Stimulated activated memory B cell treated with anti-CD40 and anti-IgM and Interleukin-4, amounts not matched to agents 10 μg/mL and 1 μg/mL and 100 μg/mL, for 72 hours (primary cell): ENCODE measurements at places on chromosomes 13 and 19.

GRCh38 chr19:41587101-41587837 lies 11.3 kb downstream of the CEACAM21 start:
- no peak for ATAC-seq

- no peak for ATAC-seq
Measured at GRCh38 chr13:59621773-59622172, 542.0 kb downstream of the DIAPH3 start.

- no peak for ATAC-seq
Measured at GRCh38 chr19:47021536-47022139, 2.0 kb downstream of the NPAS1 start.

- no peak for ATAC-seq
Measured at GRCh38 chr13:107574517-107575210, 640.7 kb downstream of the LIG4 start.

GRCh38 chr13:23701636-23702035 lies 131.4 kb downstream of the TNFRSF19 start:
- ATAC-seq = no peak

- ATAC-seq = peak; percentile 86
Measured at GRCh38 chr13:27259831-27260230, 8.5 kb downstream of the RPL21 start.

- no peak for ATAC-seq
Measured at GRCh38 chr13:98571955-98572662, 4.8 kb downstream of the STK24 start.

GRCh38 chr13:36405151-36405550 lies 27.1 kb upstream of the CCNA1 start:
- no peak for ATAC-seq

- no peak for ATAC-seq
Measured at GRCh38 chr19:6343462-6343861, 10.1 kb upstream of the ACER1 start.

- no peak for ATAC-seq
Measured at GRCh38 chr19:55091126-55091910, 15.6 kb downstream of the EPS8L1 start.

DNA sequence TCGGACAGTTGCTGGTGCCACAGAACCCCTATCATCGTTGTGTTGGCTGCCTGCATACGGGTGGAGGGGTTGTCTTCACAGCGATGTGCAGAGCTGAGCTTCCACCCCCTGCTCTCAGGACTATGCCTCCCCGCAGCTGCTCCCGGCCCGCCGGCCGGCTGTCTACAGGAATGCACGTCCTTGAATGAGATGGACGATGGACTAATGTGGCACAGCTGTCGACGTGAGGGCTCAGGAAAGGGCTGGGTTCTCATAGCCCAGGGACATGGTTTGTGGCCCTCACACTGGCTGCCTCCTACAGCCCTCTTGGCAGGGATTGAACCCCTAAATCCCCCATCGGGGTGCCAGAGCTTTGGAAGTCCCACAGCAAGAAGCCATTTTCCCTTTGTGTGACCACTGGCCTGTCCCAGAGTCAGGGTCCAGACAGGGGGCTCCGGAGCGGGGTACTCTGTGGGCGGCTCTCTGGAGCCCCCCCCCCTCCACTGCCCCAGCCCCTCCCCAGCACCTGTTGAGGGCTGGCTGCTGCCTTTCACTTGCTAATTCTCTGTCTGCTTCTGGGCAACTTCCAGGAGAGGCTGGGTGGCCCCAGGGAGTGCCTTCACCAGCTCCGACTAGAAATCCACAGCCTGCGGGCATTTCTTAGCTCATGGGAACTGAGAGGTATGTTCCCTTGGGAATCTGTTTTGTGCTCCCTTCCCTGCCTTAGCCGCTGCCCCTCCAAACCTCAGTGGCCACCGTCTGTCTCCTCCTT lies 40.2 kb downstream of the TSSK6 start:
- no peak for ATAC-seq

GRCh38 chr19:48398375-48399235 lies 5.1 kb downstream of the GRIN2D start:
- ATAC-seq = peak; percentile 79

DNA sequence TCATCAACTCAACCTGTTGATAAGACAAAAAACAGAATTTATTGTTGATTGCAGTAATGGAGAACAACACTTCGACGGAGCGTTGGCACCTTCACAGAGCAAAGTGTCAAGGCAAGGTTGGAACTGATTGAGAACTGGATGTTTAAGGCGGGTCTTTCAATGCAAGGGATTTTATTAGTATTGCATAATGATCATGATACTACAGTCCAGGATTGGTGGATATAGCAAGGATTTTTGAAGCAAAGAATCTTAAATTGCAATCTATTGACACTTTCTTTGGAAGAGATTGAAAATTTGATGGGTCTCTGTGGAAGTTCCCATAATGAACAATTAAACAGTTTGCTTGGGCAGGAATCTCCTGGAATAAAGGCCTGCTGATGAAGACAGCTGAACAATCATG lies 632 bp upstream of the ZNF235 start:
- ATAC-seq = no peak

GRCh38 chr13:110702591-110703526 lies 3.1 kb downstream of the CARS2 start:
- ATAC-seq = no peak

- ATAC-seq = no peak
Measured at GRCh38 chr13:110640591-110641029, 25.3 kb downstream of the NAXD start.

GRCh38 chr13:75762955-75763354 lies 126.8 kb downstream of the LMO7 start:
- ATAC-seq = no peak

- ATAC-seq = no peak
Measured at GRCh38 chr13:27704681-27705080, 83.0 kb downstream of the POLR1D start.

DNA sequence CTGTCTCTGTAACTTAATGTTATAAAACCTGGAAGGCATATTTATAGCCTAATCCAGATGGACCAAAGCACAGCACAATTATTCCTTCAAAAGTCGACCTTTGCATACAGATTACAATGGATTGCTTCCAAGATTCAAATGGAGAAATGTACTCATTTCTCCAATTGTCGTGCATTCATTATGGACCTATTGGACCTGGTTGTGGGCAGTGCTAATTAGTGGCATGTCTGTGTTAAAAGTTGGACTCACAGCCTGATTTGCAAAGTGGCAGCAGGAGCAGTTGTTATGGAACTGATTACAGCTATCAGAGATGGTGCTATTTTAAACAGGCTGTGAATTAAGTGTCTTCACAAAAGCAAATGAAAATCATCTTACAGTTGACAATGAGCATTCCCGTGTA lies 1529.3 kb upstream of the SLC10A2 start:
- ATAC-seq = no peak

DNA sequence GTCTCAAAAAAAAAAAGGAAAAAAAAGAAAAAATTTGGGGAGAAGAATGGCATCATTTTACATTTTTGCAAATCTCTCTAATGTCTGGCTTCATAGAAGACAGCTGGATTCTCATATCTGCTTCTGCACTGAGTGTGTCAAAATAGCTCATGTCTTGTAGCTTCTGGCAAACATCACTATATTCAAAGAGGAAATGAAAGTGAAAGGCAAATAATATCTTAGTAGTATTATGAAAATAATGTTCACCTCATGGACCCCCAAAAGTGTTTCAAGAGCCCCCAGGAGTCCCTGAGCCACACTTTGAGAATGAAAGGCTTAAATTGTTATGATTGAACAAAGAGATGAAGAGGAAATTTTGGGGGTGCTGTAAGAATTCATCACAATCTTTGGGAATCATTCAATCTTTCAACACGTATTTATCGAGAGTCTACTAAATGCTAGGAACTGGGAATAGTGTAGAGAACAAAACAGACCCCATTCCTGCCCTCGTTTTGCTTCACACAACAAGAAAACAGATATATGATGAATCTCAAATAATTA lies 1.2 kb upstream of the SLC6A16 start:
- ATAC-seq = peak; percentile 81

DNA sequence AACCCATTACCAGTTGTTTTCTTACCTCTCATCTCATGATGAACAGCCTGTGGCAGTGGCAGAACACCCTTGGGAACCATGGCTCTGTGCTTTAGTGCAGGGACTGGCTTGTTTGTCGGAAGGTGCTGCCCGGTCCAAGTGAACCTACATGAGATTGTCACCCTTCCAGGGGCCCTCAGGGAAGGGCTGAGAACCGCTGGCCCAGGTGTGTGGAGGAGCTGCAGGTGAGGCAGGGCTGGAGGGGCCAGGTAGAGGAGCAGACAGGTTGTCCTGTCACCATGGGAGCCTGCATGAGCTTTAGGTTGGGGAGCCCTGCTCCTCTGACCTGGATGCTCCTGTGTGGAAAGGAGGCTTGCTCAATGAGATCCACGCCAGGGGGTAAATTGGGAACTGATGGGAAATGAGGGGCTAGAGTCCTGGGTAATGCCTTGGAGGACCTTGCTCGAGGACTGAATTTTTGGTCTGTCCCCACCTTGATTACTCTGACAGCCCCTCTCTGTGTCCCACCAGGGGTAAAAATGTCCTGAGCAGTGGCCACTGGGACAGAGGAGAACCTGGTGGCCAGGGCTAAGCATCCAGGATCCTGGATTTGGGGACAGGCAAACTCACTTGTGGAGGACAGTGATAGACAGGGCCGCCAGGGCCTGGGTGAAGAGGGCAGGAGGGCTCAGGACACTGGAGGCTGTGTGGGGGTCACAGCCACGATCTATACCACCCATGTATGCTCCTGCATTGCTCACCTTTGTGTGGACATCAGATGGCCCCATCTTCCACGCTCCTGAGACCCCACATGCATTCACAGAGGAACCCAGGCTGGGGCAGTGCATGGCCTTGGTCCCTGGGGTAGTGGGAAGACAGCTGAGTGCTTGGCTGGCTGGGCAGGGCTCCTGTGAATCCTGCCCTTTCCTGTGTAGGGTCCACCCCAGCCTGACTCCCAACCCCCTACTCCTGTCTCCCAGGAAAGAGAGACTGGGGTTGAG lies 24.1 kb upstream of the CEACAM1 start:
- ATAC-seq = no peak

DNA sequence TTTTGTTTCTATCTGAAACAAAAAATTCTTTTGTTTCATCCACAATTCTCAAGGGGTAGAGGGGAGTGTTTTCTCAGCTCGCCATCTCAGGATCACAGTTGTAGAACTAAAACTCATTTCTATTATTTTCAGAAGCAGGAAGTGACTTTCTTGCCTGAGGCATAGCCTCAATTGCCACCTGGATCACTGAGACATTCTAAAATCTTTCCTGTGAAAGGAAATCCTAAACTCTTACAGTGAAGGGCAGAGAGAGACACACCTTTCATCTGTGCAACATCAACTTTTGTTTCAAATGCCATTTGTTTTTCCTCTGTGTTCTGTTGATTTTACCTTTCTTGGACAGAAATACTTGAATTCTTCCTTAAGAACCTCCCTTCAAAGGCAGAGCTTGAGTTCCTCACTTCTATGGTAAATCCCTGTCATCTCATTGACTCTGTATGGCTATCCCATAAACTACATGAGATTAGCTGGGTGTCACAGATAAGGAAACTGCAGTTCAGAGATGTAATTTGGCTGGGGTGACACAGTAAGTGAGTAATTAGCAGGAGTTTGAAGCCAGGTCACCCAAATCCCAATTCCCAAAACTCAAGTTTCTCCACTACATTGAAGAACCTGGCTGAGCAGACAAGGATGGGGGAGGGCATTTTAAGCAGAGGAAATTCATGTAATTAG lies 224.4 kb upstream of the HTR2A start:
- no peak for ATAC-seq

DNA sequence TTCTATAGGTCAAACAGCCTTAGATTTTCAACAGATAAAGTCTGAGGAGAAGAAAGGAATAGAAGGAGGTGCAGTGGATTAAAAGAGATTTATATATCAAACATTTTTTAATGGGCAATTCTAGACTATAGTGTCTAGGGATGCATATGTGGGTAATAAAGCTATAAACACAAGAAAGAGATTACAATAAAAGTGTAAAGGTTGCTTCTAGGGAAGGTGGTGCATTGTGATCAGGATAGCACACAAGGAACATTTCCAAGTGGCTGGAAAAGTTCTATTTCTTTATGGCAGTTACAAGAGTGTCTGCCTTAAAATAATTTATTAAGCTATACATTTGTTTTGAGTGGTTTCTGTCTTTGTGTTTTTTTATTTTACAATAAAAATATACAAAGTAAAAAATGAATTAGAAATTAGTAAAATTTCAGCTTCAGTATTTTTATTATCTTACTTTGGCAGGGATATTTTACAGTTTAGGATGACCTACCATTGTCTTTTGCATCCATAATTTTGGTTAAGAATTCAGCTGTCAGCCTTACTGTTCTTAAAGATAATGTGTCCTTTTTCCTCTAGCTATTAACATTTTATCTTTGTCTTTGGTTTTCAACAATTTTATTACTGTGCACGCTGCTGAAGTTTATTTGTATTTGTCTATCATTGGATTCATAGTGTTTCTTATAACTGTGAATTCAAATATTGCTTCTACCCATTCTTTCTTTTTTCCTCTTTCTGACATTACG lies 221.8 kb downstream of the LACC1 start:
- ATAC-seq = no peak
